ENCODE measurements at places on chromosomes 16 and 17.

DNA sequence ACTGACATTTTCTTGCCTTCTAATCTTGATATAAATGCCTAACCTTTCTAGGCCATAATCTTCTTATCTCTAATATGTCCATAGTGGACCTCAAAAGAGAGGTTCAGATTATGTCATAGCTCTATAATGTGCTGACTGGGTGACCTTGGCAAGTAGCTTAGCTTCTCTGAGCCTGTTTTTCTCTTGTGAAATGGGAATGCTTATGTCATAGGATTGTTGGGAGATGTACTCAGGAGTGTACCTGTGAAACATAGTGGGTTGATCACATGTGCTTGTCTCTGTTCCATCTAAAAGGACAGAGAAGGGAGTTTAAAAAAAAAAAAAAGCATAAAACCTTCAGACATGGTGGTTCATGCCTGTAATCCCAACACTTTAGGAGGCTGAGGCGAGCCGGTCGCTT, 2.4 kb downstream of the MED9 start:
- DNase-seq: no peak

DNA sequence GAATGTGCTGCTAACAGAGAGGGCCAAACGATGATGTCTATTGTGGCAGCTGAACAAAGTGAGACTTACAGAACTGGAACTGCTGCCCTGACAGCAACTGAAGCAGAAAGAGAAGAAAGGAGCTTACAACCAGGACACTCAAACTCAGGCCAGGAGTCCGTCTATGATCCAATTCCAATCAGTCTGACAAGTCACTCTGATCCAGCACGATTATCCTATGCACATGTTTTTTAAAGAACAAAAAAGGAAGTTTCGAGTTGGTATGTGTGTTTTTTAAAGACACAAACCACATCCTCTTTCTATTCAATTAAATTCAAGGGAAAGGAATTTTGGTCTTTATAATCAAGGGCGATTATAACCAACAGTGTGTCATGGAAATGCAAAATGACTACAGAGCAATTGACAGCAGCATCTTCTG, 42.4 kb upstream of the MTMR4 start:
- no peak for DNase-seq

DNA sequence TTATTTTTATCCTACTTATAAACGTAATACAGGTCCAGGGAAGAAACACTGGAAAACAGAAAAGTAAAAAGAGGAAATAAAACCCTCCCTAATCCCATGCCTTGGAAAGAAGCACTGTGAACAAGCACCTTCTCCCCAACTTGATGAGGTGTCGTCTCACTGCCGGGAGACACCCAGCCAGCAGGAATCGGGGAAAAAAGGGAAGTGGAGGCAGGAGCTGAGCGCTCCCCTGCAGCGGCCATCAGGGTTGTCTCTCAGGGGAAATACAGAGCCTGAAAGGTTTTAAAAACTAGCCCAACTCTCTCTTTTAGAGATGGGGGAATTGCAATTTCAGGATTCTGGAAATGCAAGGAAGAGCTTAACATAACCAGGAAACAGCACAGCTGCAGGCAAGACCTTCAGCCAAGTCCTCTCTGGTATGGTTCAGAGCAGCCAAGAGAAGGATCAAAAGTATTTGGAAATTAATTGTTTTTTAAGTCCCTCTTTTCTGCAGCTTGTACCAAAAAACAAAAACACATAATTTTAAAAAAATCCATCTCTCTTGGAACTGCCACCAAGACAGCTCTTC, 96.3 kb upstream of the RCVRN start:
- DNase-seq: no peak

DNA sequence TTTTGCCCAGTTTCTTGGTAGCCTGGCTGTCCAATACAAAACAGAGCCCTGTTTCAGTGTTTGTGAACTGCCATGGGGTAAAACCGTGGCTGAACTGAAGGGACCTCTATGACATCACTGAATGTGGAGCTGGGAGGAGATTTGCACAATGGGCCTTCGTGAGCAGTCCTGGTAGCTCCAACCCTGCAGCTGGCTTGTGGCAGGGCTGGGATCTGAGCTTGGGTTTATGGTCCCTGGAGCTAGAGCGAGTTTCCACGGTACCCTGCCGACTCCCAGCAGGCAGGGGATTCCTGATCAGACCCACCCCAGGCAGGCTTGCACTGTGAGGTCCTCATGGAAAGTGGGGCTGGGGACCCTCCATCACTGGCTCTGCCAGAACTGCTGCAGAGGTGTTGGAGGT, 247.0 kb downstream of the GSG1L start:
- DNase-seq: no peak

DNA sequence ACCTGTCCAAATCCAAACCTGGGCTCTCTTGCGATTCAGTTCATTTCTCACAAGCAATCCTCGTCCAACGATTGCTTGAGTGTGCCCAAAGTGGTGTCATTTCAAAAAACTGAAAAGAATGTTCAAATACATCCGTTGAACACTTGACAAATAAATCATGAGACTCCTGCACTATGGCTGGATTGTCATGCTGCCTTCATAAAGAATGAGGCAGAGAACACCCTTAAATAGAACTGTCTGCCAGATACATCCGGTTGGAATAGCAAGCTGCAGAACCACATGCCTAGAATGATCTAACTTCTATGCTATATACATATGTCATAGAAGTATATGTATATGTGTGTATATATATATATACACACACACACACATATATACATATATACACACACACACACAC, 55.4 kb upstream of the HAPSTR1 start:
- DNase-seq: no peak

GRCh38 chr17:47946929-47947397, 5.6 kb downstream of the PNPO start:
- peak; percentile 42 for DNase-seq

GRCh38 chr17:73822371-73822770, 178.1 kb upstream of the SDK2 start:
- DNase-seq: no peak

GRCh38 chr17:55158439-55158838, 106.3 kb upstream of the HLF start:
- DNase-seq: no peak

- no peak for DNase-seq
These were observed 184.4 kb downstream of the MSI2 start for GRCh38 chr17:57440522-57441269.

- no peak for DNase-seq
These were observed 216.0 kb downstream of the PMP22 start for GRCh38 chr17:15048933-15049794.

- no peak for DNase-seq
These were observed 10.9 kb upstream of the ARHGAP23 start for GRCh38 chr17:38417210-38417951.

GRCh38 chr16:47877166-47877565, 278.6 kb downstream of the ABCC12 start:
- DNase-seq: no peak

DNA sequence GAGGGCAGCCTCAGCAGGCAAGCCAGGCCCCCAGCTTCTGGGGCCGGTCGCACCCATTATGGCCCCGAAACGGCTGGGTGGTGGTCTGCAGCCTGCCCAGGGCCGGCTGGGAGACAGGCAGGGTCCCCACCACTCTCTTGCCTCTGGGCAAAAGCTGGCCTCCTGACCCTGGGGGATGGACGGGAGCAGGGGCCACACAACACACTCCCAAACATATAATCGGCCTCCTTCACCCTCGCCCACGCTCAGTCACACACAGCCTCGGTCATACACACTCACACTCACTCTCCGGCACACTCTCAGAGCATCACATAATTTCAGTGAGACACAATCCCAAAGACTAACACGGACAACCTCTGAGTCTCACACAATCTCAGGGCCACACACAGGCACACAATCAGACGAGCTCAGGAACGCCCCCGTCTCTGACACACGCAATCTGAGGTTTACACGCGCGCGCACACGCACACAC, 589 bp downstream of the PEMT start:
- DNase-seq: no peak

- peak; percentile 98 for DNase-seq
These were observed 470 bp upstream of the CDK3 start for GRCh38 chr17:76000016-76000754.

GRCh38 chr16:14486520-14487303, 143.3 kb downstream of the PARN start:
- peak; percentile 56 for DNase-seq

GRCh38 chr17:1031711-1032110, 34.8 kb downstream of the TIMM22 start:
- no peak for DNase-seq

DNA sequence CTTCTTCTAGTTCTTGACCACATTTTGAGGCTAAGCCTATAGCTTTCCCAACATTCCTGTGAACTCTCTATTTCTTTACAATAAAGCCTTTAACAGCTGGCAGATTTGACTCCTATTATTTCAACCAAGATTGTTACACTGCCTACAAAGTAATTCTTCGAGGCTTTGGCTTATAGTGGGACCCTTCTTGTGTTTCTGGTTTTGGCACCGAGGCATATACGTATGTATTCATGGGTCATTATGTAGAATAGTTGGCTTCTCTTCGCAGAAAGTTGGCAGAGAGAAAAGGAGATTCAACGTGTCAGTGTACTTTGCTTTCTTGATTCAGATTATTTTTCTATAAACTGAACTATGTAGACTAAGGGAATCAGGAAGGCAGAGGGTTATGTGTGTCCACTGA, 102.2 kb downstream of the ABCA8 start:
- no peak for DNase-seq

GRCh38 chr16:73056921-73057290, 9.0 kb upstream of the ZFHX3 start:
- DNase-seq: no peak

GRCh38 chr17:1371893-1372590, 28.0 kb downstream of the YWHAE start:
- DNase-seq: no peak

- no peak for DNase-seq
These were observed 179.9 kb downstream of the SEC14L1 start for GRCh38 chr17:77320485-77321256.

GRCh38 chr17:66435182-66435581, 132.8 kb downstream of the PRKCA start:
- no peak for DNase-seq

GRCh38 chr16:82834151-82834815, 207.5 kb downstream of the CDH13 start:
- no peak for DNase-seq

DNA sequence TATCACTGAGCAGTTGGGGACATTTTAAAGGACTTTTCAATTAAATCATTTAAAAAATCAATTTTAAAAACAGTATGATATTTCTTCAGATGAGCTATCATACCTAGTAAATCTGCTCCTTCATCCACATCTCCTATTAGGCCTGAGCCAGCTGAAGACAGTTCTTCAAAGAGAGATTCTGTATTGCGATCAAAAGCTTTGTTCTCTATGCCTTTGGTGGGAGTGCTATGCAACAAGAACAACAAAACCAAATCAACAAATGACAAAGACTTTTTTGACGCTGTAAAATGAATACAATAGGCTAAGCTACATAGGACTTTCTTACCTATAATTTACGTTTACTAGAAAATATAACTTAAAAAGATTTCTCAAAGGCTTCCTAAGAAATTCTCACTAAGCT, 106.5 kb downstream of the SPAG9 start:
- no peak for DNase-seq
